ENCODE measurements at places on chromosomes 5 and 9. TPM values are rescaled to one million over a fixed set of nuclear protein-coding genes. Genes with fewer than 3 reads are reported as not detected.

DNA sequence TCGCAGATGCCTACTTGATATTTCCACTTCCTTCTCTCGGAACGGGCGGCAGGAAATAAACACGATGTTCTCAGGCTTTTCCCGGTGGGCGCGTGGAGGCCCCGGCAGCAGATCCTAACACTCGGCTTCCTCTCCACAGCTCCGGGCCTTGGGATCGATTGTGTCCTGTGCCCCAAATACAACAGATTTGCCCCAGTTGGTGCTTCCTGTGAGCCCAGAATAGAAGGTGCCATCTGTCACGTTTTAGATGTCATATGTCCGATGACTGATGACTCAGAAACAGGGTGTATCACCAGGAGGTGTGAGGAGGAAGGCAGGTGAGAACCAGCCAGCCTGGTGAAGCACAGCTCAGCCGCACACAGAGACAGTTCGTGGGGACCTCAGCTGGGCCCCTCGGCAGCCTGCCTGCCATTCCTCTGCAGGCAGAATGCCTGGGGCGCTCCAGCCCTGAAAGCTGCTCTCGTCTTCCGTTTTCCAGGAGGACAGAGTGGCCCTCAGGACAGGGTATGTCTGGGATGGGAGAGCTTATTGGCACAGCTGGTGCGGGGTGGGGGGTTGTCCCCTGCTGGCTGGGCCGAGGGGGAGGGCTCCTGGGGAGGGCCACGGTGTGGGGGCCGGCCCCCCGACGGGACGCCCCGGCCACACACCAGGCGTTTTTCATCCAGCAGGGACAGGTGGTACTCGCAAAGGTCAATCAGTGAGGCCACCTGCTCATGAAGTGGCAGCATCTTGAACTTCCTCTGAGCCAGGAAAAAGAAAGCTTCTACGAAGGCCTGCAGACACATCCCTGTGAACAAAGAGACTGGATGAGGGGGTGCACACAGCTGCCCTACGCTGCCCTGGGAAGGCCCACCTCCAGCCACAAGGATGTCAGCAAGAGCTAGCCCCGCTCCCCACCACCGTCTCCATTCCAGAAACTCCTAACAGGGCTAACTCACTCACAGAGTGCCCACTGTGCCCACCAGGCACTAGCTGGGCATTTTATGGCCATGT lies 171.0 kb downstream of the DAB2IP start:
- DNase-seq = no peak

DNA sequence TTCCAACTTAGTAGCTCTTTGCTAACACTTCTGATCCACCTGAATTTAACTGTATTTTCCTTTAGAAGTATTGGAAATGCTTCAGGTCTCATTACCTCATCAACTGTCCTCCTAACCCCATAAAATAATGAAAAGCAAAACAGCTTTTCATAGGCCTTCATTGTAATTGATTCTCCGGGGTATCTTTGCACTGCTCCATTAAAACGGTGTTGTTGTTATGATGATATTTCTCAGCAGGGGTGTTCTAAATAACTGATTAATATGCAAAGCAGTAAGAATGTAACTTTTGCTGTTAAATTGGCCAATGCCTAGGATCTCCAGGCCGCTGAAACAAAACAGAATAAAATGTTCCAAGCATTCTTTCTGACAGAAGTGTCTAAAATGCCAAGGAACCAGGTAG lies 1983.2 kb downstream of the EFNA5 start:
- DNase-seq = no peak

DNA sequence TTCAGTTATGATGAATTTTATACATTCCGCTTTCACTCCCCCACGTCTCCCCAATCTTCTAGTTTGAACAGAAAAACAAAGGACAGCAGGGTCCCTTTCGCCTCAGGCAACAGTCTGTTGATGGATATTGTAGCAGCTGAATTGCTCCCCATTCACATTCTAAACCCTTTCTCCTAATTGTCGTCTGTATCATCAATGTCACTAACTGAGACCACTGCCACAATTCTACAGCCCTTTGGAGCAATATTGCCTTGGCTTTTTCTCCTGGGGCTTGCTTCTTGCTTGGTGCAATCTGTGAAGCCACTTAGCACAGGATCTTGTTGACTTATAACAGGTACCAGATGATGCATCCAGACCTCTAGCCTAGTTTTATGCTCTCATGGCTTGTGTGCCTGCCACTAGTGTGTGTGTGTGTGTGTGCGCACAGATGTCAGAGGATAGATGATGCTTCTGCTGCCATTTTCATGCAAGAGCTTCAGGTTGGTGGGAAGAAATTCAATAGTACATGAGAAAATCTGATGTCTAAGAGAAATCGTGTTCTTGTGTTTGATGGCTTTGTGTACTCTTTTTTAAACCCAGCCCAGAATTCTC lies 195.2 kb upstream of the ISL1 start:
- no peak for DNase-seq

DNA sequence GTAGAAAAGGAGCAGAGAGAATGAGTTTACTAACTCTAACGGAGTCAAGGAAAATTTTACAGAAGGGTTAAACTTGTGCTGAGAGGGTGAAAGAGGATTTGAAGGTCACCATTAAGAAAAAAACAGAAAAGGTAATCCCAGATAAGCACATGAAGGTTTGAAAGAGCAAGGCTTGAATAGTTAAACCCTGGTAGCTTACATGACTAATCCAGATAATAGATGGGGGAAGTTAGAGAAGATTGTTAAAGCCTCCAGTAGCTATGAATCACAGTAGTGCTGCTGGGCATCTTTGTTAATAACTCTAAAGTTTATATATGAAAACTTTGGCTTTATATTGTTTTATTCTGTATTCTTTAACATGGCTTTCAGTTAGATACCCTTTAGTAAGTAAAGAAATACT lies 354.5 kb upstream of the FTMT start:
- DNase-seq = peak; percentile 25

DNA sequence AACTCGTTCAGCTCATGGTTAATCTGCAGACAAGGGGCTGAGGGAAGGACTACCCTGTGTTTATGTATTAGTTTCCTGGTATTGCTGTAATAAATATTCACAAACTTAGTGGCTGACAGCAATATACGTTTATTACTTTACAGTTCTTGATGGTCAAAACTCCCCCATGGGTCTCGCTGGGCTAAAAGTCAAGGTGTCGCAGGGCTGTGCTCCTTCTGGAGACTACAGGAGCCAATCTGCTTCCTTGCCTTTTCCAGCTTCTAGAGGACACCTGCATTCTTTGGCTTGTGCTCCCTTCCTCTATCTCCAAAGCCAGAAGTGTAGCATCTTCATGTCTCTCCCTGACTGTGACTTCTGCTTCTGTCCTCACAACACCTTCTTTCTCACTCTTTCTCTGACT lies 653.8 kb upstream of the RIOK2 start:
- no peak for DNase-seq

DNA sequence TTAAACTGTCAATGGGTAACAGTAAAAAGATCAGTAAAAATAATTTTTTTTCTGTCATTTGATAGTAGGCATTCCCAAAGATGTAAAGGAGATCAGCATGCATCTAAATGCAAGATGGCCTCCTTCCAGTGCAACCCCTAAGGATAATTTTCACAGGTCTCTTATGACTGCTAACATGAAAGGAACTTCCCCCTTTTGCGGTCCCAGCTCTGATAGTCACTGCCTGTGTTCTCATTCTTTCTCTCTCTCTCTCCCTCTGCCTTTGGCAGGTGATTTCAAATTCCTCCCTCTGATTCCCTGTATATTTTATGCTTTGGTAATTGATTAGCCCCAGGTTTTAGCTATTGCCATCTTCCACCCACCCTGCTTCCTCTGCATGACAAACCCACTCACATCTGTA lies 8.9 kb downstream of the SPINK14 start:
- DNase-seq = no peak

- DNase-seq = no peak
Observed at GRCh38 chr5:77993141-77993854, 217.2 kb upstream of the TBCA start.

GRCh38 chr5:67900514-67900913 lies 315.0 kb upstream of the PIK3R1 start:
- DNase-seq = no peak

- no peak for DNase-seq
Observed at GRCh38 chr5:164472165-164472564, 966.7 kb downstream of the MAT2B start.

DNA sequence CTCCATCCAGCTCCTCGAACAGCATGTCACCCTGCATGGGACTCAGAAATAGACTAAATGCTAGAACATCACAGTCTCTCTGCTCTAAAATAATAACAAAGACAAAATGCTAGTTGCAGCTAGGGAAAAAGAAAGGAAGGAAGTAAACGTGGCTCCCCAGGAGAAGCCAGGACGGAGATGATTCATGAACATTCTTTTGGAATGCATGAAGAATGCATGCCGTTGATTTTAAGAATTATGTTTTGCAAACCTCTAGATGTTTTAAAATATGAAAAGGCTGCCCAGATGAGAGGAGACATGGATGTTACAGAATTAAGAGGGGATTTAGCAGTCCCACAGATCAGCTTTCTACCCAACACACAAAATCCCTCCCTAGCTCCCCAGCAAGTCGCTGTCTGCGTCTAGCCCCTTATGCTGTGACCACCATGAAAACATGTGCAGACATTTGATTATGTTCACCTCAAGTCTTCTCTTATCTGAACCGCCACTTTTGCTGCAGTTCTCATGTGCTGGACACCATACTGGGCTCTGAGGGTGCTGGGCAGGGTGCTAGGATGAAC lies 139.4 kb upstream of the LMX1B start:
- peak; percentile 78 for DNase-seq

DNA sequence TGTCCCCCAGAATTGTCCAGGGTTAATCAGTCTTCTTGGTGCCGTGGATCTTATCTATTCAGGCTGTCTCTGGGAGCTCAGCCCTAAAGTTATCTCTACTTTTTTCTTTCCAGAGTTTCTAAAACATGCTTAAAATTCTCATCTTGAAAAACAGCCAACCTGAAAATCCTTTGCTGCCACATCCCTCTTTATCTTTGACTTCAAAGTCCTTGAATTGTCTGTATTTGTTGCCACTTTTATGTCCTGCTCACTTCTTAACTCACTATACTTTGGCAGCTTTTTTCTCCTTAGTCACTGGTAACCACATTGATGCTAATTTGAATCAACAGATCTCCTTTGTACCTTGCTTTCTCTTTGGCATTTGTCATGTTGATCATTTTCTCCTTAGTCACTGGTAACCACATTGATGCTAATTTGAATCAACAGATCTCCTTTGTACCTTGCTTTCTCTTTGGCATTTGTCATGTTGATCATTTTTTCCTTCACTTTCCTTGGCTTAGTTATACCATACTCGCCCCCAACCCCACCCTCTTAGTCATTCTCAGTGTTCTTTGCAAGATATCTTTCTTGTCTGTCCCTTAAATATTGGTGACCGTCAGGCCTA lies 8.5 kb downstream of the DMXL1 start:
- DNase-seq = peak; percentile 52

- no peak for DNase-seq
Observed at GRCh38 chr5:73266176-73266738, 93.3 kb downstream of the TMEM174 start.

GRCh38 chr9:34428325-34428958 lies 29.9 kb downstream of the FAM219A start:
- DNase-seq = no peak

DNA sequence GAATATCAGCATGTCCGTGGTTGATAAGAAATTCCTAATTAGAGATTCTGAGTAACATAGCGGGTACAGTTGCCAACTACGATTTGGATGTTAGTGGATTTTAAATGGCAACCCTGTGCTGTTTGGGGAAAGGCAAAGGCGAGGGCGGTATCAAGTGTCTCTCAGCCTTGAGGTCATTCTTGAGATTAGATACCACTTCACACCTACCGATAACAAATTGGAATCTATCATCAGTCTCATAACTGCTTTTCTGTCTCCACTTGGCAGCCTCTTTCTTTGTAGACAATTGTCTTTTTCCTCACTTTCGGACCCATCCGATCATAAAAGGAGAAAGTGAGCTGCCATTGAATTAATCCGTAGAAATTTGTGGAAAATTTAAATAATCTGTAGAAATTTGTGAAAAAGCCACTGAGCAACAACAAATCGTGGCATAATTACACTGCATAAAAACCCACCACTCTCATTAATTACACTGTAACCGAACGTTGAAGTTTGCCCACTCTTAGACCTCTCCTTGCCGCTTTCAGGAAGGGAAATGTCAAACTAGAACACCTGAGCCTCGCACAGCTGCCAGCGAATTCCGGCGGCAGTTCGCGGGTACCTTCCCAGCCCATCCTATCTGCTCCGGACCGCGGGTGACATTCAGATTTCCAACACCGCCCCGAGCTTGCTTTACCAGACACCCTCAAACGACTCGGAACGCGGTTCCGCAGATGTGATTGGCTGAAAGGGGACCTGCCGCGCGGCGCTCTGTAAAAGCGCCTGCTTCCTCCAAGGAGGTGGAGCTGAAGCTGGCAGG lies 849 bp upstream of the RGMB start:
- DNase-seq = no peak

DNA sequence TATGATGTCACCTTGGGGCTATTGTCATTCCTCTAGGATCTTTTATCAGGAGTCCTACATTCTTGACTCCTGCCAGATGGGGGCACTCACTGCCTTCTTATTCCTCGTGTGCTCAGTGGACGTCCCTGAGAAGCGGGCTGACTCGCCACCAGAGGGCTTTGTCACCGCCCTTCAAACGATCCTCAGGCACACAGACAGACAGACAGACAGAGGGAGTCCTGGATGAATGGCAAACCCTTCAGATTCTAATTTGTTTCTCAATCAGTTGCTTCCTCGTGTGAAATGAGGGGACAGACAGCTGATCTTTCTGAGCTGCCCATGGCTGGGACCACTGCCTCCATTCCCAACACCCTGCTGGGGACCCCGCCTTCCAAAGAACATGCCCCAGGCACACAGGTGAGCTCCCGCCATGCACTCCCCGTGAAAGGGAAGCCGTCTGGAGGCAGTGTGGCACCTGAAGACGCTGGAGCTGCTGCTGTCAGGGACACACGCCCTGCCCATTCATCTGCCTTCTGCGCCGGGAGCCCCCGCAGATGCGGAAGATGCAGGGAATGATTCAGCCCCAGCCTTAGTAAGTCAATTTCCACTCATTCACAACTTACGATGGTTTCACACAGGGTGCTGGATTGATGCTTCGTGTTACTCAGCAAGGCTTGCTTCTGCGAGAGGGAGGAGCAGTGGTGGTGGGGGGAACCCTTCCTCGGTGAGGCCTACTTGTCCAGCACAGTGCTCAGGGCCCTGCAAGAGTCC lies 24.9 kb upstream of the SH3PXD2B start:
- peak; percentile 81 for DNase-seq

DNA sequence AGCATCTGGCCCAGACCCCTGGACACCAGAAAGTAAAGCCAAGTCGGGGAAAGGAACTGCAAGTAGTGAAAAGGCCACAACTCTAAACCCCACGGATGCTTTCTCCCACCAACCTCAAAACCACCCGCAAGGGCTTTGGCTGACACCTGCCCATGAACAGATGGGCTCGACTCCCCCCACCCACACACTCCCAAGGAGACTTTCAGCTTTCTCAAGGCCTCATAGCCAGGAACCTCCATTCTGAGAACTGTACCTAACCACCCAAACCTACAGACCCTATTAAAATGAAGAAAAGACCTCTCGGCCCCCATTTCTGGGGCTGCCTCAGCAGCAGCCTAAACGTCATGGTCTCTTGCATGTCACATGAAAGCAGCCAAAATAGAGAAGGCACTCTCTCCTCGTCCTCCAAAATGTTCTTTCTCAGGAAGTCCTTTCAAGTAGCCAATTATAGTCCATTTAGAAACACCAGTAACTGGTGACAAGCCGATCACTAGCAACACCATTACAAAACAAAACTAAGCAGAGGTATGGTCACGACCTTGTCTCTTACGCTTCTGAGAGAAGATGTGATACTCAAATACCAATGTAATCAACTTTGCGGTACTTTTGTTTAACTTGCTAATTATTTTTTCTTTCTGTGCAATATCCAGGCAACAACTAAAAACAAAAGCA lies 2.9 kb downstream of the B4GALT1 start:
- DNase-seq = no peak

HAVCR2 gene
- 0.39 TPM for total RNA-seq

GRIA1 gene
- 0.13 TPM for total RNA-seq

PTRH1 gene
- 27.1 TPM for total RNA-seq

Measured in HT1080 (cell line).